Bladder microvascular endothelial cell (primary cell): ENCODE measurements at places on chromosomes 13 and 19. TPM values are rescaled to one million over a fixed set of nuclear protein-coding genes. Genes with fewer than 3 reads are reported as not detected.

PLK5 gene
- not detected in 2 replicates for total RNA-seq

ZSWIM9 gene
- 2.1 and 3.7 TPM in 2 replicates for total RNA-seq

CEACAM21 gene
- 2.3 and 6.6 TPM in 2 replicates for total RNA-seq

ADGRE1 gene
- not detected in 2 replicates for total RNA-seq

KIR2DL4 gene
- not detected in 2 replicates for total RNA-seq
